ENCODE measurements at places on chromosomes 7 and 10. TPM values are rescaled to one million over a fixed set of nuclear protein-coding genes. Genes with fewer than 3 reads are reported as not detected.

UBE2H gene
- total RNA-seq, result 57.5 TPM

ZNF25 gene
- 5.3 TPM for total RNA-seq

PCLO gene
- total RNA-seq, result 7.4 TPM

CLRN3 gene
- total RNA-seq, result not detected

TAS2R5 gene
- 1.9 TPM for total RNA-seq

Data from suprapubic skin (tissue), 4 donors.